ENCODE measurements at places on chromosomes 16 and 17.
A peak's percentile ranks its signal among the peaks of the same experiment; 100 is the strongest.

DNA sequence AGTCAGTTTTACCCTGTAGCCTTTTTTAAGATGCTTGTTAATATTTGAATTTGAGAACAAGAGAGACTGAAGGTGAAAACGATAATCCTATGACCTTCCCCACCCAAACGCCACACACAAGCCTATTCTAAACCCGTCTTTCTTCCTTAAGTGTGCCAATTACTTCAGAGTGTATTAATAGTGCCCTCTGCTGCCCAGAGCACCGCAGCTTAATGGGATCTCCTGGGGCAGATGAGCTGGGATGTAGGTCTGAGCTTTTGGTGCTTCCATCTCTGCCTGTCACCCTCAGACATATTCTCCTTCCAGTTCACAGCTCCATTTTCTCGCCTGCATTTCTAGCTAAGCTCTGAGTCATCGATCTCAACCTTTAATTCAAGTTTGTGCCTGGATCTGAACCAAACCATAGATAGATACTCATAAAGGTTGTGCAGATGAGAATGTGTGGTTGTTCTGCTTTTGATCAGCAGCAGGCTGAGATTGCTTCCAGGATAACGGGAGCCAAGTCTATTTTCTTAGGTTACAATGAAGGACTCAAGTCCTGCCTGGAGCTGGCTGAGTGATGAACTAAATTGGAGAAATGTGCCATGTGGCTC is 46.4 kb upstream of the CDH13 start:
- no peak for DNase-seq

- no peak for DNase-seq
Observed at GRCh38 chr17:56983366-56983765, 5.4 kb downstream of the SCPEP1 start.

GRCh38 chr16:85220964-85221731 is 108.9 kb upstream of the CIBAR2 start:
- DNase-seq: no peak

DNA sequence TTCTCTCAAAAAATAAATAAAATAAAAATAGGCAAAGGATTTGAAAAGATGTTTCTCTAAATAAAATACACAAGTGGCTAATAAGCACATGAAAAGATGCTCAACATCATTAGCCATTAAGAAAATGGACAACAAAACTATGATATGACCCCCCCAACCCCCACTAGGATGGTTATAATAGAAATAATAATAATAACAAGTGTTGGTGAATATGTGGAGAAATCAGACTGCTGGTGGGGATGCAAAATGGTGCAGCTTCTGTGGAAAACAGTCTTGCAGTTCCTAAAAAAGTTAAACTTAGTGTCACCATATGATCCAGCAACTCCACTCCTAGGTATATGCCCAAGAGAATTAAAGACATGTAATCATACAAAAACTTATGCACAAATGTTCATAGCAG is 9.0 kb upstream of the MYCBPAP start:
- no peak for DNase-seq

DNA sequence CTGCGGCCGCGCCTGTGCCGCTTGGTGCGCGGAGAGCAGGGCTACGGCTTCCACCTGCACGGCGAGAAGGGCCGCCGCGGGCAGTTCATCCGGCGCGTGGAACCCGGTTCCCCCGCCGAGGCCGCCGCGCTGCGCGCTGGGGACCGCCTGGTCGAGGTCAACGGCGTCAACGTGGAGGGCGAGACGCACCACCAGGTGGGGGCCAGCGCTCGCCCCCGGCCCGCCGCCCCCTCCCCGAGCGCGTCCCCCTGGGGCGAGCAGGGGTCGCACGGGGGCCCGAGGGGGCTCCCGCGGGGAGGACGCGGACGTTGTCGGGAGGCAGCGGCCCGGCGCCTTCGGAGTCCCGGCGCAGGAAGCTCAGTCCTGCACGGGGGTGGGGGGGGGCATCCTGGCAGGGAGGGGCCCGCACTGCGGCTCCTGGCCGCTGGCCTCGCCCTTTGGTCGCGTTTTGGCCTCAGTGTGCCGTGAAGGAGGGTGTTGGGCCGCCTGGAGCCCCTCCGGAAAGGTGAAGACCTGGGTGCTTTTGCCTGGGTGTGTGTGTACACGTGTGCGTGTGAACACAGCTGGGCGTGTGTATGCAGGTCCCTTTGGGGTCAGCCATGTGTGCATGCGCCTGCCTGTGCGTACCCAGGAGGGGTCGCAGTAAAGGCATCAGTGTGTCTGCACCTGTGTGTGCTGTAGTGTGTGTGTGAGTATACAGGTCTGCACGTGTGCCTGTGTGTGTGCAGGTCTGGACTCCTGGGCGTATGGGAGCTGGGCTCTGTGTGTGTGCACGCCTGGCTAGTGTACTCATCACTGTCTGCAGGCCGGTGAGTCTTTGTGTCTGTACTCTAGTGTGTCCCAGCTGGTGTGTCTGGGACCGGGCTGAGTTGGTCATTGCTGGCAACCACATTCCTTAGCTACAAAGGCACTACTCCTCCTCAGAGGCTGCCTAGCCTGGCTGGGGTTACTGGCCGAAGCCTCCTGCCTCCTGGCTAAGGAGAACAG is 615 bp downstream of the NHERF2 start:
- DNase-seq: no peak

GRCh38 chr17:44848257-44848795 is 643 bp downstream of the HIGD1B start:
- no peak for DNase-seq

GRCh38 chr17:50071692-50072091 is 15.8 kb downstream of the ITGA3 start:
- DNase-seq: no peak

DNA sequence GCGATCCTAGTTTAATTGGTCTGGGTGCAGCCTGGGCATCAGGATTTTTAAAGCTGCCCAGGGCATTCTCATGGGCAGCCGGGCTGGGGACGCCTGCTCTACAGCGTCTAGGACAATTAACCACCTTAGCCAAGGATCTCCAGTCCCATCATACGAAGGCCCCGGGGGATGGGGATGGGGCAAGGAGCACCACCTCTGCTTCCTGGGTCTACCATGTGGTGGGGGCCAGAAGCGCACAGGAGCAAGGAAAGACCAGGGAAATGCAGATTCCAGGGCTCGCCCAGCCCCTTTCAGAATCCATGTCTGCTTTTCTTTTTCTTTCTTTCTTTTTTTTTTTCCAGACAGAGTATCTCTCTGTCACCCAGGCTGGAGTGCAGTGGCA is 29.3 kb downstream of the TBC1D16 start:
- DNase-seq: no peak

DNA sequence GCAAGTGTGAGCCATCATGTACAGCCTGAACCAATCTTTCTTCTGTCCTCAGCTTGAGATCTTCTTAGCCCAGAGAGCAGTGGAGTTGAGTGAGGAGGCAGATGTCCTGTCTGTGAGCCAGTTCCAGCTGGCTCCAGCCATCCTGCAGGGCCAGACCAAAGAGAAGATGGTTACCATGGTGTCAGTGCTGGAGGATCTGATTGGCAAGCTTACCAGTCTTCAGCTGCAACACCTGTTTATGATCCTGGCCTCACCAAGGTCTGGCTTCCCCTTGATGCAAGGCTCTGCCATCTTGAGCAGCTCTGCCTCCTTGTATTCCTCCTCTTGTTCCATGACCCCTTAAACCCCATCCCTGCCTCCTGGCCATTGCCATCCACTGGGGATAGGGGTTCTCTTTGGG is 9.6 kb downstream of the CDK5RAP3 start:
- no peak for DNase-seq

- no peak for DNase-seq
Observed at GRCh38 chr17:19705771-19706770, 10.3 kb downstream of the SLC47A2 start.

- DNase-seq: no peak
Observed at GRCh38 chr16:89325861-89326471, 108.5 kb downstream of the ZNF778 start.

DNA sequence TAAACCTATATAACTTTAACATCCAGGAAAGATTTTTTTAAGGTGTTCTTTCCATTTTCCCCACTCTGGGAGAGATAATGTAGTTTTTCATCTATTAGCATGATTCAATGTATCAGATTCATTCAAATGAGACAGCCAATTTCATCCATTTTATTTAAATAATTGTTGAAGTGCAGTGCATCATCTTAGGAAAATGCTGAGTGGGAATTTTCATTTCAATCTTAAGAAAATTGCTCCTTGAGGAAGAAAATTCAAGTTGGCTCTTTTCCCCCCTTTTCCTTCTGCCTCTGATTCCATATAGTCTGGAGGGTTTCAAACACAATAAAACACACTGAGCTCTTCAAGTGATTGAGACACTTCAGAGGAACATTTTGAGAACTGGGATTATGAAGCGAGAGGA is 3.4 kb upstream of the KCNJ16 start:
- DNase-seq: no peak

GRCh38 chr17:63247706-63248105 is 198.4 kb downstream of the CYB561 start:
- no peak for DNase-seq

- DNase-seq: peak; percentile 54
Observed at GRCh38 chr16:19179546-19180490, 11.8 kb downstream of the SYT17 start.

DNA sequence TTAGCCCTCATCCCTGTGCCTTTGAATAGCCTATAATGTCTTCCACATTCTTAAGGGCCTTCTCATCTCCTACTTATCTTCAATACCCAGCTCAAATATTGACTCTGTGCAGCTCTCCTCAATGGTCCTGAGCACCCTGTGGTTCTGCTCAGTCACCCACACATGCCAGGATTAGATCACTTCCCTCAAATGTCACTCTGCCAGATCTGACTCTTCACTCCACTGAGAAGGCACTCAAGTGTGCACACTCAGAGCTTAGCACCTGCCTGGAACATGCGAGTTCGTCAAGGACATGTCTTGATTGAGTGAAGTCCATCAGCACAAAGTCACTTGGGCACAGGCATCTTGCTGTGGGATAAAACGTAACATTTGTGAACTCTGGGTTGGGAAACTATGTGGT is 404.8 kb downstream of the CDH13 start:
- no peak for DNase-seq

GRCh38 chr17:8492121-8492520 is 56.4 kb downstream of the NDEL1 start:
- DNase-seq: no peak

GRCh38 chr16:967077-967541 is 3.7 kb downstream of the LMF1 start:
- no peak for DNase-seq

DNA sequence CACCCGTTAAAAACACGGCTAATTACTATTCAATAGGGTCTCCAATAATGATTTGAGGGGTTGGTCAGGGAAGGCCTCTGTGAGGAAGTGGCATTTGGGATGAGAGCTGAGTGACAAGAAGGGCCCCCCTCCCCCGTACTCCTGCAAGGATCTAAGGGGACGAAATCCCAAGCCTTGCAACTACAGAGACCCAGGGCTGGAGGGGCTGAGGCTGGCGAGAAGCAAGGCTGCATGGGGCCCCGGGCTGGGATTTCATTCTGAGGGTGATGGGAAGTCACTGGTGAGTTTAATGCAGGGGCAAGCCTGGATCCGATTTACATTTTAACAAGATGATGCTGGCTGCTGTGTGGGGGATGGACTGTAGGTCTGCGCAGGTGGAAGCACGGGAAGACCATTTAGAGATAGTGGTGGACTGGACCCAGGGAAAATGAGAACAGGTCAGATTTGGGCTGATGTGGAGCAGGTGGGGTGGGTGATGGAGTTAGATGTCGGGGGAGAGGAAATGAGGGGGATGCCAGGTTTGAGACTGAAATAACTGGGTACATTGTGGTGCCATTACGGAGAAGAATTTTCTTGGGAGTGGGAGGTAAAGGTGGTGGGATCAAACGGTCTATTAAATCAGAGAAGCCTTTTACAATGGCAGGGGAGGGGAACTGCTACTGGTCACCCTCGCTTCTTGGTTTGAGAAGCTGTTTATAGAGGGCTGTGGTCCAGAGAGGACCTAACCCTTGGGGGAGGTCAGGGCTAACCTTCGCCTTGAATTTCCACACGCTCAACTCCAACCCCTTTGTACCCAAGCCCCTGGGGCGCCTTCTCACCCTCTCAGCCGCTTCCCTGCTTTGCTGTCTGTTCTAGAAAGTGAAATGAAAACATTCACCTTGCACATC is 932 bp upstream of the MYBBP1A start:
- no peak for DNase-seq

- no peak for DNase-seq
Observed at GRCh38 chr17:9050801-9051401, 29.6 kb downstream of the NTN1 start.

- DNase-seq: no peak
Observed at GRCh38 chr17:33653399-33653788, 360.3 kb upstream of the ASIC2 start.

DNA sequence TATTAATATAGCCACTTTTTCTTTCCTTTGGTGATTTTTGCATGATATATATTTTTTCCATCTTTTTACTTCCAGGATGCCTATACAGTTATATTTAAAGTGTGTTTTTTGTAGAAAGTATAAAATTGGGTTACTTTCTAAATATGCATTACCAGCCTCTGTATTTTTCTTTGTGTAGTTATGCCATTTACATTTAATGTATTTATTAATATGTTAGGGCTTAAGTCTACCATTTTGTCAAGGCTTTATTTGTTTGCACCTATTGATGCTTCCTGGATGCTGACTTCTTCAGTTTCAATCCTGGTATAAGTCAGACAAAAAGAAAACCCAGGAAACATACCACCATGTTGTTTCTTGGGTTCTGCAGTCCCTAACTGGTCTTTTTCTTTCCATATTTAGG is 911.1 kb upstream of the GOT2 start:
- no peak for DNase-seq

GRCh38 chr17:8909586-8910270 is 42.3 kb upstream of the PIK3R6 start:
- DNase-seq: no peak

GRCh38 chr17:80708480-80708879 is 163.8 kb downstream of the RPTOR start:
- DNase-seq: no peak

GRCh38 chr17:73323409-73324159 is 11.8 kb upstream of the CDC42EP4 start:
- DNase-seq: no peak

GRCh38 chr17:69084911-69085310 is 24.2 kb upstream of the ABCA9 start:
- no peak for DNase-seq

DNA sequence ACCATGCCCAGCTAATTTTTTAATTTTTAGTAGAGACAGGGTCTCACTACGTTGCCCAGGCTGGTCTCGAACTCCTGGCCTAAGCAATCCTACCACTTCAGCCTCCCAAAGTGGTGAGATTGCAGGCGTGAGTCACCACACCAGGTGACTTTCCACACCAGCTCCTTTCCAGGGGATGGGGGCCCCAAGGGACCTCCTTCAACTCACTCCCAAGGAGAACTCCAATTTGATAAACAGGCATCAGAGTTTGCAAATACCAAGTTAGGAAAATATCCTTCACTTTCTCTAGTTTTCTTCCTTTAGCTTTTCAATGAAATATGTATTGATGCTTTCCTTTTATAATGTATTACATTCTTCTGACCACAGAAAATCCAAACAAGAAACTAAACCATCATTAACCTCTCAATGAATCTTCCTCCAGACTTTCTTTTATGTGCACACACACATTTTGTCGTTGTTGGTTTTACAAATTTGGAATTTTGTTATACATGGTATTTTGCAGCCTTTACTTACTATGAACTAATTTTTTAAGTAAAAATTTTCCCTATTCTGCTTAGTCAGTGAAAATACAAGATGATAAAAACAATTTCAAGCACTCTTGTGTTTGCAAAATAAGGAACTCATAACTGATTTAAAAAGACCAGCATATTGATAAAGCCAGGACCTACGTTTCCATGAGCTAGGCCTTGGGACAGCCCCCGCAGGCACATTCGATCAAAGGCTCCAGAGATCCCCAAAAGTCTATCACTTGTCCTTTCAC is 32.0 kb downstream of the GAS7 start:
- DNase-seq: no peak
